ENCODE measurements at places on chromosomes 6 and 20.

DNA sequence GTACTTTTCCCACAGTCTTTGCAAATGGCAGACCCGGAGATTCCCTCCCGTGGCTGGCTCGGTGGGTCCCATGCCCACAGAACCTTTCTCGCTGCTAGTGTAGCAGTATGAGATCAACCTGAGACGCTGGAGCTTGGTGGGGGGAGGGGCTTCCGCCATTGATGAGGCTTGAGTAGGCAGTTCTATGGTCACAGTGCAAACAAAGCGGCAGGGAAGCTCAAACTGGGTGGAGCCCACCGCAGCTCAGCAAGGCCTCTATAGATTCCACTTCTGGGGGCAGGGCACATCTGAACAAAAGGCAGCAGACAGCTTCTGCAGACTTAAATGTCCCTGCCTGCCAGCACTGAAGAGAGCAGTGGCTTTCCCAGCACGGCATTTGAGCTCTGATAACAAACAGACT, 186.0 kb upstream of the KCNK16 start:
- no peak for DNase-seq

GRCh38 chr20:43940518-43941225, 26.0 kb downstream of the TOX2 start:
- no peak for DNase-seq

GRCh38 chr20:39874049-39874893, 814.8 kb downstream of the MAFB start:
- peak; percentile 83 for DNase-seq

- DNase-seq: no peak
Measured at GRCh38 chr6:147744012-147744411, 235.5 kb downstream of the SAMD5 start.

DNA sequence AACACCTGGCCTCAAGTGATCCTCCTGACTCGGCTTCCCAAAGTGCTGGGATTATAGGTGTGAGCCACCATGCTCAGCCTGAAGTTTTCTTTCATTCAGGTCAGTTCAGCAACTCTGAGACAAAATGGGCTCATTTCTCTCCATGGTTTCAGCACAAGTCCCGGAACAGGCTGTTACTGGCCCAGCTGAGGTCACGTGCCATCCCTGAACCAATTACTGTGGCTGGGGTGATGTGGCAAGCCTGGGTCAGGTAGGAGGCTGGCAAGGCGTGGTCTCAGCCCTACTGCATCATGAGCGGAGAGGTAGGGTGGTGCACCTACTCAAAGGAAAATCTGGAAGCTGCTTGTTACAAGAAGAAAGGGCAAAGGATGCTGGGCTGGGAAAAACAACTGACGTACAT, 326.4 kb downstream of the KIF16B start:
- no peak for DNase-seq

DNA sequence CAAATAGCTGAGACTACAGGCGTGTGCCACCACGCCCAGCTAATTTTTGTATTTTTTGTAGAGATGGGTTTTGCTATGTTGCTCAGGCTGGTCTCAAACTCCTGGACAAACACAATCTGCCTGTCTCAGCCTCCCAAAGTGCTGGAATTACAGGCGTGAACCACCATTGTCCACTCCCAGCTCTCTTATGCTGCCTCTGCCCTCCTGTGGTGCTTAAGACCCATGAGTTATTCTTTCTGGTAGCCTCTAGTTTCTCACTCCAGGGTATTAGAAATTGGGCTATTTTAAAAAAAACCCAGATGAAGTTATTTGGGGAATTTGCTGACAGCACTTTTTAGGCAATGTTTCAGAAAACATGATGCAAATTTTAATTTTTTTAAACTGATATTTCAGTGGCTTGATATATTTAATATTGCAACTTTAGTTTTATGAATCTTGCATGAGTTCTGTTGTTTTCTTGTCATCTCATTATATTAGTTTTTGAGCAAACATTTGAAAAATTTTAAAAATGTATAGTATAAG, 114.0 kb upstream of the FOXO3 start:
- DNase-seq: no peak

Measured in NCI-H774 (cell line).